Muscle of leg (tissue), 16 donors: ENCODE measurements at places on chromosomes 1 and 21. TPM values are rescaled to one million over a fixed set of nuclear protein-coding genes. Genes with fewer than 3 reads are reported as not detected.
A peak's percentile ranks its signal among the peaks of the same experiment; 100 is the strongest.

GRCh38 chr21:28066596-28067387 lies 925.9 kb downstream of the LTN1 start:
- no peak for DNase-seq

DNA sequence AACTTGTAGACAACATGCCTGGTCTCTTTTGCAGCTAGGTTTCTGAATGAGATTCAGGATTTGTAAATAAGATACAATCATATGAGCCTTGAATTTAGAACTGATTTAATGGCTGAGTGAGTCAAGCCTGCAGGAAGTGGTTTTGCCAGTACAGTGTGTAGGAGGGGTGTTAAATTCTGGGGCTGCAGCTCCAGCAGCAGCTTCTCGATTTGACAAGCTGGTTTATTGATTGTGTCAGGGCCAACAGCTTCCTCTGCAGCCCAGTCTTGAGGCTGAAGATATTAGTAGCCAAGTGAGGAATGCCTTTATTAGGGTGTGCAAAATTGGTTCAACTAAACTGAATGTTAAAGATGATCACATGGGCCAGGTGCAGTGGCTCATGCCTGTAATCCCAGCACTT lies 11.5 kb upstream of the PLA2G5 start:
- DNase-seq, result no peak

DNA sequence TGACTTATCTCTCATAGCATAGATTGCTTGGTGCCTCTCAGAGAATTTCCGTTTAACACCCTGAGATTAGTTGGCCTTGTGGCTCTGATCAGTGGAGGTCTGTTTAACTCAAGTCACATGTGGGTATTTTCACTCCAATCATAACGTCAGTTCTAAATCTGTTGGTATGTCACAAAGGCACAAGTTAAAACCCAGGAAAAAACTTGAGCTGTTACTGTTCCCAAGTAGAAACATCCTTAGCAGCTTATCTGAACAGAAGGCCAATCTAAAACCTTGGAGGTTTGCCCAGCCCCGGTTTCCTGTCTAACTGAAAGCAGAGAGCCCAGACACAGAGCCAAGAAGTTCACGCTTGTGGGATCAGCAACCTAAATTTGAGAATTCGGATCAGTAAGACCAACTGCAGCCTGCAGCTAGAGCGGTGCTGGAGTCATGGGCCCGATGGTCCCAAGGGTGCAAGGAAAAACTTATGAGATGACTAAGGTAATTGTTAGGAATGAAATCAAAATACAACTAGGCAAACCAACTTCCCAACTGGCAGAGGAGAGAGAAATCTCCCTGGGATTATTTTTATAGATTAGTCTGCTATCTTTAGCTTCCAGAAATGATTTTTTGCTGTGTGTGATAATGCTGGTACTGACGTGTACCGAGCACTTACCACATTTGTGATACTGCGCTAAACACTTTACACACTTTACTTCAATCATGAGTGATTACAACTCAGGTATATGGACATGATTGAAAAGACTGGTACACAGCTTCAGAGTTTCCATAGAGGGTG lies 90.2 kb upstream of the C1orf21 start:
- DNase-seq, result peak; percentile 97

DNA sequence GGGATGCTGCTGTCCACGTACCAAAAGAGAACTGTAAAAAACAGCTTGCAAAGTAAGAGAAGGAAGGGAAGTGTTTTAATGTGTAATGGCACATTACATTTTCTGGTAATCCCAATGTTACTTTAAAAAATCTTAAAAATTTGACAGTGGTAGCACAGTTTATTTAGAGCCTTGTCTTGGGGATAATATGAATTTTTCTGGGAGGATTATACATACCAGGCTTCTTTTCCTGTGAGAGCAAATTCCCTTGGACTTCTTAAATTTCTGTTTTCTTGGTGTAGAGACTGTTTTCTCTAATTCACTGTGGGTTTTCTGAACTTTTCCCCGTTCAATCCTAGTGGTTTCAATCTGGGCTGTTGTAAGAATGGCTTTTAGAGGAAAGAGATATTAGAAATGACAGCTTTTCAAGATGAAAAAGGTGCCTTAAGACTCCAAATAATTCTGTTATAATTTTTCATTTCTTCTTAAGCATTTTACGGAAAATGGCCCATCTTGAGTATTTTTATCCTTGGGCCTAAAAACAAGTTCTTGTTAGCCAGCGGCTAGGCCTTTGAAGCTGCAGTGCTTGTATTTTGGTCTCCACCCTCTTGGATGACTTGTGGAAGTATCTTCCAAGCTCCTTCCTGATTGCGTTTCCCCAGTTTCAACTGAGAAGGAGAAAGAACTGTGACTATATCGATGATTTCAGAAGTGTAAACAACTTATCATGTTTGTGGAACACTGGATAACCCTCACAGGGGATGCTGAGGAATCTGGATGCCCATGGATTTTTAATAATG lies 70.0 kb downstream of the LEPR start:
- DNase-seq, result peak; percentile 78

DNA sequence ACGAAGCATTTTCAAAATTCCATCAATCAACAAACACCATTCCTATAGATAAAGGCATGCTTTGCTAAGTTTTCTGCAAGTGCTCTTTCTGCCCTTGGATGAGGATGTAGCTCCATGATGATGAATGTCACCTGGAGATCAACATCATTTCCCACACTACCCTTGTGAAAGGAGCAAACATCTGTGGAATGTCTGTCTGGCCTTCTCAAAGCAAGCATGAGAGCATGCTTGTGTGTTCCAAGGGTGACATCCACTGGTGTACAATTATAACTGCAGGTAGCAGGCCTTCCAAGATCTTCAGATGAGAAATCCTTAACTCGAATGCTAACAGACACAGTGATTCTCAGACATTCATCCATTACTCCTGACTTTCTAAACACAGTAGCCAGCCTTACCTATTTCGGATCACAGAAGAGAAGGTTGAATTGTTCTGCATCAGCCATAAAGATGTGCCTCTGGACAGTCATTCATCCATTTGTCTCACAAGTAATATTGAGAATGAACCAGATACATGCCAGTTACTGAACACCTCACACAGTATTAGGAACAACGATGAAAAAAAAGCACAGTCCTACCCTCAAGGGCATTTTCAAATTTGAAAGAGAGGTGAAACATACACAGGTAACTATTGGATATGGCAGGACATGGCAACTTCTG lies 162.4 kb downstream of the TPR start:
- DNase-seq, result peak; percentile 91

GRCh38 chr1:46466477-46467182 lies 23.0 kb upstream of the DMBX1 start:
- peak; percentile 37 for DNase-seq

DNA sequence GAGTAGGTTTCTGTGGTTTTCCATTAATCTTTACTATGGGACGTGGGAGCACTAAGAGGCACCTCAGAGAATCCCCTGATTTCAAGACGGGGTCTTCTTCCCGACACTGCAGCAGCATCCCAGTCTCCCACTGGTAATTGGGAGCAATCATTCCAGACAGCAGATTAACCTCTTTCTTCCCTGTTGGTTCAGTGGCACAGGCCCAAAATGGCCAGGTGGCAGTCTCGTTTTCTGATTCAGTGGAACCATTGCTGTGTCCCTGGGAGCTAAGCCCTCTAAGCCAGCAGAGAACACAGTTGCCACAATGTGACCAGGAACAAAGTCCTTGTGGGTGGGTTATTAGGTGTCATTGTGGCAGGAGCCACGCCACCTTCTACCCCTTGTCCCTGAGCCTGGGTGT lies 342.1 kb downstream of the MATN1 start:
- no peak for DNase-seq

GRCh38 chr1:83931658-83932253 lies 67.2 kb downstream of the TTLL7 start:
- DNase-seq, result peak; percentile 73

GRCh38 chr1:212346601-212347000 lies 61.4 kb downstream of the PPP2R5A start:
- DNase-seq, result no peak

- no peak for DNase-seq
Measured at GRCh38 chr1:76865696-76866286, 1.5 kb upstream of the ST6GALNAC5 start.

GRCh38 chr1:153526132-153526543 lies 9.7 kb downstream of the S100A6 start:
- DNase-seq, result no peak

DNA sequence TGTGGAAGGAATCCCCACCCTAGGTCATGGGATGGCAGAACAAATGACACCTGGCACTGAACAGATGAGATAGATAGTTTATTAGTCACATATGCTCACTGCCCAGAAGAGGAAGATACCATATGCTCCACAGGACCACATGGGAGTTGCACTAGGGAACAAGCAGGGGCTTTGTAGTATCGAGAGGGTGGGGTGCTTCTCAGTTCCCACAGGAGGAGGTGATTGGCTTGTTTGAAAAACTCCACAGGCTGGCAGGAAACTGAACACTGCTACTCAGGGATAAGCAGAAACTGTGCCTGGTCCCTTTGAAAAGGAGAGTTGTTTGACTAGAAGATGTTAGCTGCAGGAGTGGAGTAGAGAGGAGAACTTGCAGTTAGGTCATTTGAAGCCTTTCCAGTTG lies 31.9 kb upstream of the RXRG start:
- no peak for DNase-seq

DNA sequence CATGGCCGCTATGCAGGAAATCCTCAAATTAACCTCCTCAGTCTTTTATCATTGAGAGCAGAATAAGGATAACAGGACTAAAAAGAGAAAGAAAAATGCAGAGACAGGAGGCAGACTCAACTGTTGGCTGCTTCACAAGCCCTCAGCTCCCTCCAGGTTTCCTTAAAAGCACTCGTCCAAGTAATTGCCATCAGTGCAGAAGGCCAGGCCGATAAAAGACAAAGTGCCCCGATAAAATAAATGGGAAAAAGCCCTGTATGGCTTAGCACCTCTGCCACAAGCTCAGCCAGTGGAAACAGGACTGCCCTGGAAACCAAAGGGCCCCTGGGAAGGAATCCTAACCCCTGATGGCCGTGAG lies 8.1 kb downstream of the S100A6 start:
- no peak for DNase-seq

GUCA2B gene
- not detected for total RNA-seq
